ENCODE measurements at places on chromosomes 3 and 15. TPM values are rescaled to one million over a fixed set of nuclear protein-coding genes. Genes with fewer than 3 reads are reported as not detected.

DNA sequence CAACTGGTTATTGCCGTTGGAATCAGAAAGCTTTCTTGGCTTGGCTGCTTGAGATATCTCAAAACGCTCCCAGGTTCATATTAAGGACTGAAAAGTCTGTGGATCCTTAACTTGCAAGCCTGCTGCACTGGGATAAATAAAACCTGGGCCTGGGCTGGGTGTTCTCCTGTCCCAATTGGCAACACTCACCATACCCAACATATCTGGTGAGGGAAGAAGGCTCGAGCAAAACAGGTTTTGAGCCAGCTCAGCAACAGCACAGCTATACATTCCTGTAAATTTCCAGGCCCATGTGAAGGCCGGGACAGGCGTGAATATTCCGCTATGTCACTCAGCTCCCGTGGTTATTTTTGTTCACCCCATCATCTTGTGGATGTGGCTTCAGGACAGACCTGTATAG, 169.0 kb upstream of the BCL6 start:
- ATAC-seq, result no peak

DNA sequence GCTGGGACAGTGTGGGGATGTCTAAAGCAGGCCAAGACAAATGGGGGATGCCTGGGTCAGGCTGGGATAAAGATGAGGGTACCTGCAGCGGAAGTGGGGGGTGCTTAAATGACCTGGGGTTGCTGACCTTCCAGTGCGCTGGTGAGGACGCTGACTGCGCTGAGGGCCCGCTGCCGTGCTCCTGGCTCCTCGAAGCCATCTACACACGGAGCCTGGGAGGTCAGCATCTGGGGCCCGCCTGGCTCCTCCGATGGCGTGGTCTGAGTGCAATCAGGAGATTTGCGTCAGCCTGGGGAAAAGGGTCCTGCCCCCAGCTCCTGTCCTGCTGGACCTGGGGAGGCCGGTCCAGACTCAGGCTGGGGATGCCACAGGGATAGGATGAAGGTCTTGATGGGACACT, 50.7 kb downstream of the SCN5A start:
- no peak for ATAC-seq

DNA sequence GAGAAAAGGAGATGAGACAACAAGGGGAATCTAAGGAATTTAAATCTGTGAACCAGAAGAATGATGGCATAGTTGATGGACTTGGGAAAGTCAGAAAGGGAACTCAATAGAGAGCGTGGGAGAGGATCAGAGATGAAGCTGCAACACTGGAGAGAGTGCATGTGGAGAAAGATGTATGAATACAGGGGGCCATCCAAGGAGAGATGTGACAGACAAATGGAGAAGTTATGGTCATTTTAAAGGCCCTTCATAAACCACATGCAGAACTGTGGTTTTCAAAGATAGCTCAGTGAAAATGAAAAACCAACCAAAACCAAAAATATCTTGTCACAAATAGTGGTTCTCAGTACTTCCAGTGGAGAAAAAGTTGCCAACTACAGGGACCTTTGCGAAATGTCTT, 265.2 kb downstream of the SUCLG2 start:
- ATAC-seq, result no peak

DNA sequence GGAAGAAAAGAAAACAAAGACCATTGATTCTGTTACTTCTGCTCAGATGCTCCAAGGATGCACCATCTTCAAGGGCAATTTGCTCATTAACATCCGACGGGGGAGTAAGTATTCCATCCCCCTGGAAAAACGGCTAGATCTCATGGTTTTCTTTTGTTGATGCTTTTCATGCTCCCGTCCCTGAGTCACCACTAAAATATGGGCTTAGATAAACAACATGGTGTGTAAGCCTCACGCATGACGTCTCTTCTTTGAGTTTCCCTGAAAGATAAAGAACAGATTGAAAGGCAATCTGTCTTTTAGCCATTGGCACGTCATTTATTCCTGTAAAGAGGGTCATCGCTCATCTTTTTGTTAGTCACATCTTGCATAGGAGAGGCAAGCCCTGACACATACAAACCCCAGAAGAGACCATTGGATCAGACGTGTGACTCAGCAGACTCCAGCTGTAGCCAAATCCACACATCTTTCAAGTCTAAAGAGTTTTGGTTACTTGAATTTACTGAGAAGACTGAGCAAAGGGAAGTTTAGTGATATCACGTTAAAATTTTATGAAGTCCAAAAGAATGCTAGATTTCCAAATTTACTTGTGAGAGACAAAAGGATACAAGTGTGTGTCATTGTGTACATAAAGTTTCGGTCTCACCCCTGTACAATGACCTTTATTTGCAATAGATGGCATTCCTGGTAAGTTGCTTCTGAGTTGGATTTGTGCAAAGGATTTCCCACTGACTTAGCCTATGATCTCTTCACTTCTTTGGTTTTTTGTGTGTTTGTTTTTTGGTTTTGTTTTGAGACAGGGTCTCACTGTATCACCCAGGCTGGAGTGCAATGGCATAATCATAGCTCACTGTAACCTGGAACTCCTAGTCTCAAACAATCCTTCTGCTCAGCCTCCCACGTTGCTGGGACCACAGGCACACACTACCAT, 110.5 kb downstream of the PGPEP1L start:
- ATAC-seq, result peak; percentile 85

CNOT10 gene
- total RNA-seq, result 18.7 TPM

PCBP4 gene
- 335 TPM for total RNA-seq

- peak; percentile 92 for ATAC-seq
These were observed 105.0 kb downstream of the LRRK1 start for GRCh38 chr15:101024073-101024695.

- ATAC-seq, result no peak
These were observed 49.0 kb upstream of the DCLK3 start for GRCh38 chr3:36813305-36813704.

GRCh38 chr3:110656394-110657025, 415.1 kb upstream of the NECTIN3 start:
- ATAC-seq, result no peak

CCDC80 gene
- total RNA-seq, result 30.8 TPM

- ATAC-seq, result no peak
These were observed 95.9 kb downstream of the TLE3 start for GRCh38 chr15:70001859-70002258.

All from gastroesophageal sphincter (tissue), 4 donors.